ENCODE measurements at places on chromosomes 7 and 10. TPM values are rescaled to one million over a fixed set of nuclear protein-coding genes. Genes with fewer than 3 reads are reported as not detected.

DNA sequence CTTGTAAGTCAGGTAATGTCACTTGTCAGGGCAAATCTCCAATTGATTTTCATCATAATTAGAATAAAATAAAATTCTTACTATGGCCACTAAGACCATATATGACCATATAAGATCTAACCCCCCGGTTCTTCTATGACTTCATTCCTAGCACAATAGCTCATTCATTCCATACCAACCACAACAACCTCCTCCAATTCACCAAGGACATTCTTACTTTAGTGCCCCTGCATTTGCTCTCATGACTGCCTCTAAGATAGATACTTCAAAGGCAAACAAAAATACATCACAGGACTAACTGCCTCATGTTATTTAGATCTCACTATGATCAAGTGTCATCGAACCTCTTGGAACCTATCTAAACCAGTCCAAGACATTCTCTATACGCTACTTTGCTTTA is 90.8 kb downstream of the SNX13 start:
- no peaks in the 10 kb centered on the region for H3K27me3 ChIP-seq
- peaks cover 12% of the 10 kb centered on the region for H3K4me1 ChIP-seq
- peaks cover 68% of the 10 kb centered on the region for H3K36me3 ChIP-seq
- DNase-seq: no peak
- H3K27ac ChIP-seq: no peak overlapping the region

DNA sequence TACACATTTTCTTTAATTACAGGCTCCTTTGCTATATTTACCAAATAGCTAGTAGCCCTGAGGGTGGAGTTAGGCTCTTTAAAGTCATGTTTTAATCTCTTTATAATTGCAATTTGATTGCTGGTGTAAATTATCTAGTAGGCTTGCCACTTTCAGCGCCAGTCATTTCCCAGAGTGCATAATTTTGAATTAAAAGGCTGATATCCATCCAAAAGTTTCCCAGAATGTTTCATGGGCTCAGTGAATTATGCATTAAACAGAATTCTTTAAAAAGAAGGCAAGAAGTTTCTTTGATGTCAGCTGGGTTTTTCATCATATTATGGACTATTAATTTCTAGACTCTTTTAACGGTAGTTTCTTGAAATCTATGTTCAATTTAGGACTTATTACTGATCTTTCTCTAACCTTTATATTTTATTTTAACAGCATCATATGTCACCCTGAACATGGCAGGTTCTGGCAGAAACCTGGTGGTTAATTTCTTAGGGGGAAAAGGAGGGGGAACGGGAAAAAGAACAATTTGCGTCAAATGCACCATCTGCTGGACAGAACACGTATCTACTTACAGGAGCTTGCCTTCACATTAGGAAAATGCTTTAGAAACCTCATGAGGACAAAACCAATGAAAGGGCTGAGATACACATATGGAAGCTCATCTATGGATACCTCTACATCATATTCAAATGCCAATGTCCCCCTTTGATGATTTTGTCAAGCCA is 171.1 kb downstream of the GRM3 start:
- H3K36me3 ChIP-seq: no peaks in the 10 kb centered on the region
- H3K27me3 ChIP-seq: peaks cover 5% of the 10 kb centered on the region
- H3K4me3 ChIP-seq: no peak overlapping the region
- DNase-seq: no peak
- no peak overlapping the region for H3K27ac ChIP-seq

DNA sequence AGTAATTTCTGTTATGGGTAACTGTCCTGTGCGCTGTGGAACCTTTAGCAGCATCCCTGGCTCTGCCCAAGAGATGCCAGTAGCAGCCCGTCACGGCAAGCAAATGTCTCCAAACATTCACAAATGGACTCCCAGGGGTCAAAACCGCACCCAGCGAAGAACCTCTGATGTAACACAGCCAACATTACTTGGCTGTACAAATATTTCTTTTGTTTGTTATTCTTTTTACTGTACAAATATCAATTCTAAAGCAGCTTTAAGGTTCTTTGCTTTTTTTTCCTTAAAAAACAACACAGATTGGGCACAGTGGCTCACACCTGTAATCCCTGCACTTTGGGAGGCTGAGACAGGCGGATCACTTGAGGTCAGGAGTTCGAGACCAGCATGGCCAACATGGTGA is 182.5 kb downstream of the KMT2E start:
- H3K36me3 ChIP-seq: peaks cover 51% of the 10 kb centered on the region
- no peak for DNase-seq
- peaks cover 38% of the 10 kb centered on the region for H3K4me1 ChIP-seq
- no peak overlapping the region for H3K27ac ChIP-seq

DNA sequence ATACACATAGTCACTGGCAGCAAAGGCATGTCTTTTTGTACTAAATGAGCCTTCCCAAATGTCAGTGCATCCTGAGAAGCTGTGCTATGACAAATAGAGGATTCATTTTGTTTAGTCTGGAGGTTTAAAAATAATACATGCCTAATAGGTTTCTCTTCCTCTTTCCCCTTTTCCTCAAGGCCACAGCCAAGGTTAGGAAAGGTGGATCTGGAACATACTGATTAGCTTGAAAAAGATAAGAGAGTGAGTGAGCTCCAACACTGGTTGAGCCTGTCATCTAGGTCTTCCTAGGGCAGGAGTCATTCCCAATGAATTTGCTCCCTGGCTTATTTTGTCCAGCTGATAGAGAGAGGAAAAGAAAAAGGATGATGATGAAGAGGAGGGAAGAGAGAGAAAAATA is 14.4 kb upstream of the SP4 start:
- no peak for DNase-seq
- H3K27ac ChIP-seq: no peak overlapping the region
- no peaks in the 10 kb centered on the region for H3K27me3 ChIP-seq
- peaks cover 16% of the 10 kb centered on the region for H3K4me1 ChIP-seq

DNA sequence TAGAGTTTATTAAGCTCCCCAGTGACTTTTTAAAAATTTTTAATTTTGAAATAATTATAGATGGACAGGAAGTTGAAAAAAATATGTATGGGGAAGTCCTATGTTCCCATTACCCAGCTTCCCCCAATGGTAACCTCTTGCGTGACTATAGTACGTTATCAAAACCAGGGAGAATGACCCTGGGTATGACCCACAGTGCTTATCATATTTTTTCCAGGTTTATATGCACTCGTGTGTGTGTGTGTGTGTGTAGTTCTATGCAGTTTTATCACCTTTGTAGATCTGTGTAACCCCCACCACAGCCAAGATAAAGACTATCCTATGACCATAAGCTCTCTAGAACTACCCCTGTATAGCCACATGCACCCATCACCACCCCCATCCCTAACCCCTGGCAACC is 72.8 kb downstream of the TBXAS1 start:
- no peak overlapping the region for H3K4me3 ChIP-seq
- peaks cover 49% of the 10 kb centered on the region for H3K4me1 ChIP-seq
- peak overlapping the region; percentile 35 for H3K27ac ChIP-seq
- H3K36me3 ChIP-seq: peaks cover 3% of the 10 kb centered on the region
- H3K27me3 ChIP-seq: no peaks in the 10 kb centered on the region
- no peak for DNase-seq

DNA sequence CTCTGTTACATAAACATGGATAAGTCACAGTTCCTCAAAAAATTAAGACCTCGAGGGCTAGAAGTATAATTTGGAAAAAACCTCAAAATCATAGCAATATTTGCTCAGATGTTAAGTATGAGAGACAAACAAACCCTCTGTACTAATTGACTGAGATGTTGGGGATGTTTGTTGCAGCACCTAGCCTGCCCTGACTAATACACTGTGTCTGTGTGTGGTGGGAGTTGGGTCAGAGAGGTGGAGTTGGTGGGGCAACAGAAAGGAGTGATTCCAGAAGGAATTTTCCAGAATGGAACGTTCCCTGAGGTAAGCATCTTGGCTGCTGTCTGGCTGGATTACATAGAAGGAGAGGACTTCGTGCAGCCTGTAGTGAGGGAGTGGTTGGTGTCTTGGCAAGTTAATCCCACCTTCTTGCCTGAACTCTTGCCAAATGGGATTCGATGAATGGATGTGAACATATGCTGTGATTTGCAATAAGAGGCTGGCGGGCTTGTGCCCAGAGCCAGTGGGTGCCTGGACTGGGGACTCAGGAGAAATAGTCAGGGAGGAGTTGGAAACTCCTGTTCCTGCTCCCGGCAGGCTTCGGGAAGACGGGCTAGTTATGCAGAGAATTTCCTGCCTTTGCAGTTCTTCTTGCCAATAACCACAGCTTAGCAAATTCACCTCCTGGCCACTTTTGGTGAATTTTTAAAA is 9.3 kb upstream of the FAM180A start:
- no peak overlapping the region for H3K4me3 ChIP-seq
- no peak overlapping the region for H3K27ac ChIP-seq
- H3K4me1 ChIP-seq: no peaks in the 10 kb centered on the region
- peaks cover 30% of the 10 kb centered on the region for H3K27me3 ChIP-seq

GRCh38 chr10:25174461-25175230 is at the start of gene GPR158:
Gene GPR158 (plus strand): TSS chr10:25175001. CDS start chr10:25175421, 420 bp downstream.
- no peak for DNase-seq
- H3K27me3 ChIP-seq: peaks cover 36% of the 10 kb centered on the region
- no peak within 1 kb of the TSS for H3K27ac ChIP-seq

GRCh38 chr7:28440055-28440601 is 27.8 kb downstream of the CREB5 start:
- H3K4me1 ChIP-seq: no peaks in the 10 kb centered on the region
- H3K4me3 ChIP-seq: no peak overlapping the region
- H3K36me3 ChIP-seq: no peaks in the 10 kb centered on the region
- no peak overlapping the region for H3K27ac ChIP-seq
- DNase-seq: no peak

GRCh38 chr10:105017691-105018090 is 376.6 kb downstream of the SORCS3 start:
- H3K36me3 ChIP-seq: no peaks in the 10 kb centered on the region
- no peak overlapping the region for H3K4me3 ChIP-seq
- no peak overlapping the region for H3K27ac ChIP-seq
- H3K4me1 ChIP-seq: no peaks in the 10 kb centered on the region
- no peaks in the 10 kb centered on the region for H3K27me3 ChIP-seq

DNA sequence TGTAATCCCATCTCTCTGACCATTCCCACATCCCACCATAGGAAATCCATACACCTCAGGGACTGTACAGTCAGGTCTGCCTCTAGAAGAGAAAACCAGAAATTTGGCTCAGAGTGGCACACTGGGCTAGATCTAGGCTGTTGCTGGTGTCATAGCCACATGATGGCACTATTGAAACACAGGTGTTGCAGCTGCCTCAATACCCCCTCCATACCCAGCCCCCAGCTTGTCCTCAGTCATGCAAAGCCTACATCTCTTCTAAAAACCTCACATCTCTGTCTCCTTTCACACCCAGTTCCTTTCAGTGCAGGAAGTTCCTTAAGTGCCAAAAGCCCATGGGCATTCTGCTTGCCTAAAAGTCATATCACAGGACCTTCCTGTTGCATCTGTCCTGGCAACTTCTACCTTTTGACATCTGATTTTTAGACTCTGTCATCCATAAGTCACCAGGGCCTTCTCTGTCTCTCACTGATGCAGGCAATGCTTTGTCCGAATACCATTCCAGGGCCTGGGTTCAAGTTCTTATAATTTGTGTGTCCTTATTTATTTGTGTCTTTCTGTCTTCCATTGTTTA is 27.0 kb upstream of the HIBADH start:
- no peaks in the 10 kb centered on the region for H3K36me3 ChIP-seq
- H3K4me3 ChIP-seq: no peak overlapping the region
- DNase-seq: no peak
- no peak overlapping the region for H3K27ac ChIP-seq
- H3K27me3 ChIP-seq: no peaks in the 10 kb centered on the region
- H3K4me1 ChIP-seq: peaks cover 3% of the 10 kb centered on the region

DNA sequence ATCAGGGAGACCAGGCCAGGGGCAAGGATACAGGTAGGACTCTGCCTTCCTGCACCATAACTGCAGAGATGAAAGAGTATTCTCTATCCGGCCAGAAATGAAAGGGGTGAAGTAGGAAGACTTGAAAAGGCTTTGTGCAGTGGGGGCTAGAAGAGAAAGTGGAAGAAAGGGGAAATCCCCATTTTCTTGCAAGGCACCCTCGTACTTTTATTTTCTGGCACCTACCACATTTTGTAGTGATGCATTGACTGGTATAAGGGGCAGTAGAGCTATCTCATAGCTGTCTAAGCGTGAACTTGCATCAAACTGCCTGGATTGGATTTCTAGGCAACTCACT is 752 bp upstream of the CAMK2G start:
- DNase-seq: no peak
- H3K4me3 ChIP-seq: peak overlapping the region; percentile 95
- peak overlapping the region; percentile 90 for H3K27ac ChIP-seq
- no peaks in the 10 kb centered on the region for H3K27me3 ChIP-seq
- peaks cover 21% of the 10 kb centered on the region for H3K36me3 ChIP-seq

GRCh38 chr7:98899816-98900215 is 21.5 kb downstream of the TRRAP start:
- peaks cover 92% of the 10 kb centered on the region for H3K36me3 ChIP-seq
- no peak for DNase-seq
- H3K27ac ChIP-seq: no peak overlapping the region
- no peaks in the 10 kb centered on the region for H3K27me3 ChIP-seq
- no peak overlapping the region for H3K4me3 ChIP-seq

DNA sequence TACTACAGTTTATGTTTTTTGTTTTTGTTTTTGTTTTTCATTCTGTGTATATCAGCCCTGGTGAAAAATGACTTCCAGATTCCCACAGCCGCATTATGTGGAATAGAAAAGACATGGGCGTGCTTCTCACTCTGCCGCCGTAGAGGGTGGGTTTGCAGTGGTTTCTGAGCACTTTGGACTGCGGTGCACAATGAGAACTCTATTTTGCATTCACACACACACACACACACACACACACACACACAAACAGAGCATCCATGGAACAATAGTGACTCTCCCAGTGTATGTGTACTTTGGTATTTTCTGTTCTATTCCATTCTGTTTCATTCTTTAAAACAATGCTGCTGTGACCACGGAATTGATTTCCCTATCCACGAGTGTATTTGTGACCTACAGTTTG is 657.3 kb upstream of the FOXK1 start:
- DNase-seq: no peak
- H3K36me3 ChIP-seq: no peaks in the 10 kb centered on the region
- no peak overlapping the region for H3K4me3 ChIP-seq
- H3K27ac ChIP-seq: no peak overlapping the region
- no peaks in the 10 kb centered on the region for H3K27me3 ChIP-seq
- H3K4me1 ChIP-seq: no peaks in the 10 kb centered on the region

- peaks cover 28% of the 10 kb centered on the region for H3K4me1 ChIP-seq
- peaks cover 12% of the 10 kb centered on the region for H3K36me3 ChIP-seq
- H3K27ac ChIP-seq: no peak overlapping the region
- no peak for DNase-seq
- no peak overlapping the region for H3K4me3 ChIP-seq
Measured at GRCh38 chr10:35192645-35193249, 66.1 kb downstream of the CREM start.

Gene LAMTOR4
- total RNA-seq: 151 TPM

Gene EMX2
- not detected for total RNA-seq

Gene SPACDR
- 2.7 TPM for total RNA-seq

Gene NPC1L1
- total RNA-seq: not detected

Gene PILRA
- 2.2 TPM for total RNA-seq

Gene ASIC3
- 1.2 TPM for total RNA-seq

Gene TIAL1
- total RNA-seq: 155 TPM

Gene HOXA3
- total RNA-seq: not detected

Gene RPEL1
- not detected for total RNA-seq

All from activated B cell treated with CpG ODN at 0.5 μM for 24 hours (primary cell).